ENCODE measurements at places on chromosomes 2 and 18.

DNA sequence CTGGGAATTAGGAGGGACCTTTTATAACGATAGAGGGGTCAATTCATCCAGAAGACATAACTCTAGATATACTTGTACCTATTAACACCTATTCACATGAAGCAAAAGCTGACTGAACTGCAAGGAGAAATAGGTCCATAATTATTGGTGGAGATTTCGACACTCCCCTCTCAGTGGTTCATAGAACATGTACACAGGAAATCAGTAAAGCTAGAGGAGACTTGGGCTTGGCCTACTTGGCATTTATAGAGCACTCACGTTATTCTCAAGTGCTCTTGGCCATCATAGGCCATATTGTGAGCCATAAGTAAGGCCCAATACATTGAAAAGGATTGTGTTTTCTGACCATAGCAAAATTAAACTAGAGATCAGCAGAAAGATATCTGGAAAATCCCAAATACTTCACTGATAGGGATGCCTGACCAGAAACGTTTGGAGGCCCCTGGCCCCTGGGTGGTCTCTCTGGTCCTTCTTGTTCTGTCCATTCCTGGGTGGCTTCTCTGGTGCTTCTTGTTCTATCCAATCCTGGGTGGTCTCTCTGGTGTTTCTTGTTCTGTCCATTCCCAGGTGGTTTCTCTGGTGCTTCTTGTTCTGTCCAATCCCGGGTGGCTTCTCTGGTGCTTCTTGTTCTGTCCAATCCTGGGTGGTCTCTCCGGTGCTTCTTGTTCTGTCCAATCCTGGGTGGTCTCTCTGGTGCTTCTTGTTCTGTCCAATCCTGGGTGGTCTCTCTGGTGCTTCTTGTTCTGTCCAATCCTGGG lies 49.0 kb downstream of the SNED1 start:
- DNase-seq: no peak

DNA sequence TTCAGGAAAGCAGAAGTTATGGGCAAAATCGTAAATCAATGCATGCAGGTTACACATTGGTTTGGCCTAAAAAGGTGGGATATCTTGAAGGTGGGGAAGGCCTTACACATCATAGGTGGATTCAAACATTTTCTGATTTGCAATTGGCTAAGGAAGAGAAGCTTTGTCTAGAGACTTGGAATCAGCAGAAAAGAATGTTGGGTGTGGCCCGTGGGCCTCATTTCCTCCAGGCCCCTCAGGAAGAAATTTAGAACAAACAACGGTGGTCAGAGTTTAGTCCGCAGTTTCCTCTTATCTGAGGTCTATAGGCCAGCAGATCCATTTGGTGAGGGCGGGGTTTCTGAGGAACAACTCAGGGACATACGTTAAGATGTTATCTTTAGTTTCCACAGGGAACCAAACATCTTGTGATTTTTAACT lies 50.9 kb upstream of the AFF3 start:
- no peak for DNase-seq

- no peak for DNase-seq
Observed at GRCh38 chr2:207282916-207283315, 117.2 kb upstream of the KLF7 start.

DNA sequence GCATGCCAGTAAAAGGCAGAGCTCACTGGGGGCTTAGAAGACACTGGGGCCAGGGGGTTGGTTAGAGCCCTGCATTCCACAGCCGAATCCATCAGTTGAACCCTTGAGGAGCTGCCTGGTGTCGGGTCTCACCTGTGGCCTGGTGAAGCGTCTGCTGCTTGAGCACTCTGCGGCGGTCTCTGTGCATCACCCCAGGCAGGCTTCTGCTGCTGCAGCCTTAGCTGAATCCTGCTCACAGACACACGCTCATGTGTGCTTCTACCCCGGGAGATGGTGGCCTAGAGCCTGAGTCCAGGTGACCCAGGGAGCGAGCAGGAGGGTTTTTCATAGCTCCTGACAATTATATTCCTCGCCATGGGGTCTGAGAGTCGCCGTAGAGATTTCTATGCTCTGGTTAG lies 192.1 kb downstream of the MGAT5 start:
- no peak for DNase-seq

DNA sequence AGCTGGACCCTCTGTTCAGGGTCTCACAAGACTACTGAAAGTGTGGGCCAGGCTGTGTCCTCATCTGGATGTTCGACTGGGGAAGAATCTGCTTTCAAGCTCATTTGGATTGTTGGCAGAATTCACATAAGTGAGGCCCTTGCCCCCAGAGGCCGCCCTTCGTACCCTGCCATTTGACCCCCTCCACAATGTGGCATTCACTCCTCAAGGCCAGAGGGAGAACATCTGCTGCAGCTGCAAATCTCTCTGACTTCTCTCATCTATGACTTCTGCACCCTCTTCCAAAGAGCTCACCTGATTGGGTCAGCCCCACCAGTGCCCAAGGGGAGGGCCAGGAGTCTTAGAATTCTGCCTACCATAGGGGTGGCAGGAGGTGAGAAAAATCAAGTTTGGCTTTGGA lies 3.9 kb upstream of the CNDP2 start:
- no peak for DNase-seq

DNA sequence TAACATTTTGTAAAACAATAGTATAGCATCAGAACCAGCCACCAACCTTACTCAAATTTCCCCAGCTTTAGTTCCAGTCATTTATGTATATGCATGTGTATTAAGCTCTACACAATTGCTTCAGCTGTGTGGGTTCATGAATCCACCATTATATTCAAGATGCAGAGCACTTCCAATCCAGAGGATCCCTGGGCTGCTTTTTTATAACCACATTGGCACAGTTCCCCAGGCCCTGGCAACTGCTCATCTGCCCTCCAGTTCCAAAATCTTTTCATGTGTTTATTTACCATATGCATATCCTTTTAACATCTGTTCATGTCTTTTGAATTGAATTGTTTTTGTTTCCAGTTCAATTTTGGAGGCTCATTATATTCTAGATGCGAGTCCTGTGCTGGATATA lies 482.9 kb upstream of the HS6ST1 start:
- no peak for DNase-seq

DNA sequence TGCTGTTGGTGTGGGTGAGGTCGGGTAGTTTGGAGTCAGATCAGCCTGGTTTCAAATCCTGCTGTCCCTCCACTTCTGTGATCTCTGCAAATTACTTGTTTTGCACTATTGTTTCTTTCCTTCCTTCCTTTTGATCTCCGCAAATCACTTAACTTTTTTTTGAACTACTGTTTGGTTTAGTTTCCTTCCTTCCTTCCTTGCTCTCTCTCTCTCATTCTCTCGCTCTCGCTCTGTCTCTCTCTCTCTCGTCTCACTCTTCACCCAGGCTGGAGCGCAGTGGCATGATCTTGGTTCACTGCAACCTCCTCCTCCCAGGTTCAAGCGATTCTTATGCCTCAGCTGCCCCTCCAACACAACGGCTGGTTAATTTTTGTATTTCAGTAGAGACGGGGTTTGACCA lies 141.6 kb upstream of the ITGA6 start:
- no peak for DNase-seq

DNA sequence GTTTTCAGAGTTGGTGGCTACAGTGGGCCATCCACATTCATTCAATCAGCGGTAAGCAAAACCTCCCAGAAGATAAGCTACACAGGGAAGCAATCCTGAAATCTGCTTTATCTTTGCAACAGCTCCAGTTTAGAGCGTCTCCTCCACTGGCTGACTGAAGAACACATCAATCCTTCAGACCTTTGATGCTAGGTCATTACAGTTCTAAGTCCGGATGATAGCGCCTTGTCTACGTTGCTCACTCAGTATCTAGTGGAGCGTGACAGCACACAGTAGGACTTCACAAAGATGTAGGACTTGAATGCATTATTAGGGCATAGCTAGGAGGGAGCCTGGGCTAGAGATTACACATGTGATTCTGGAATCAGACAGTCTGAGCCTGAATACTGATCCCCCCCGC lies 5.0 kb downstream of the COLEC12 start:
- DNase-seq: no peak

GRCh38 chr2:12071318-12071717 lies 324.9 kb downstream of the LPIN1 start:
- DNase-seq: no peak

- no peak for DNase-seq
Observed at GRCh38 chr2:240822280-240822847, 2.3 kb upstream of the KIF1A start.

DNA sequence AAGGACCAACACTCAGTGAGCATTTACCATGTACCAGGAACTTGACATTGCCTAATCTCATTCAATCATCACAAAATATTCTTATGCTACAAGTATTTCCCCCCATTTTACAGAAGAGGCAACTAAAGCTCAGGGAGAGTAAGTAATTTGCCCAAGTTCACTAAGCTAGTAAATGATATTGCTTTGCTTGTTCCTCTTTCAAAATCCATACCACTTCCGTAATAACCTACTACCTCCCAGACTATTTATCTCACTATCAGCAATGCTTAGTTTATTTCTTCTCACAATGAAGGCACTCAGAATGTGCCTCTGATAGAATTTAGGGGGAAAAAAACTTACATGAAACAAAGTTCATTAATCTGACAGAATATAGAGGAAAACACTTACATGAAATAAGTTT lies 1070.9 kb upstream of the FANCL start:
- no peak for DNase-seq

DNA sequence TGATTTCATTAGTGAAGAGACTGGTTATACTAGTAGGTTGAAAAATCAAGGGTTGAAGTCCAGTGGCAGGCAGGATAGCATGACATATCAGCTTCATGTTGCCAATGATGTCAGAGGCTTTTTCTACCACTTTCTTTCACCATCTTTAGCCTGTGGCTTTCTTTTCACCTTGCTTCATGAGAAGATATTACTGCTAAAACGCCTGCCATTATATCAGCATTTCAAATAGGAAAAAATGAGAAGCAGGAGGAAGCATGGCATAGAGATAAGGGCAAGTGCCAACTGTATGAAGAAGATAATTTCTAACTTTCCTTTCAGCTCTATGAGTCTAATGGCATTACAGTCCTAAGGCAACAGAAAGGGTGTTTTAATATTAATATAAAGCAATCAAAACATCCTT lies 270.2 kb upstream of the SYT4 start:
- no peak for DNase-seq

Data from stimulated activated CD8-positive, alpha-beta memory T cell treated with anti-CD3 and anti-CD28 coated beads, Interleukin-12 subunit alpha, Interleukin-12 subunit beta, amount 100 ng/mL, for 1 hour (primary cell).